Erythroblast (primary cell): ENCODE measurements at places on chromosomes 1 and 21.

- DNase-seq: peak; percentile 27
These were observed 33.2 kb upstream of the PAX7 start for GRCh38 chr1:18597160-18598042.

DNA sequence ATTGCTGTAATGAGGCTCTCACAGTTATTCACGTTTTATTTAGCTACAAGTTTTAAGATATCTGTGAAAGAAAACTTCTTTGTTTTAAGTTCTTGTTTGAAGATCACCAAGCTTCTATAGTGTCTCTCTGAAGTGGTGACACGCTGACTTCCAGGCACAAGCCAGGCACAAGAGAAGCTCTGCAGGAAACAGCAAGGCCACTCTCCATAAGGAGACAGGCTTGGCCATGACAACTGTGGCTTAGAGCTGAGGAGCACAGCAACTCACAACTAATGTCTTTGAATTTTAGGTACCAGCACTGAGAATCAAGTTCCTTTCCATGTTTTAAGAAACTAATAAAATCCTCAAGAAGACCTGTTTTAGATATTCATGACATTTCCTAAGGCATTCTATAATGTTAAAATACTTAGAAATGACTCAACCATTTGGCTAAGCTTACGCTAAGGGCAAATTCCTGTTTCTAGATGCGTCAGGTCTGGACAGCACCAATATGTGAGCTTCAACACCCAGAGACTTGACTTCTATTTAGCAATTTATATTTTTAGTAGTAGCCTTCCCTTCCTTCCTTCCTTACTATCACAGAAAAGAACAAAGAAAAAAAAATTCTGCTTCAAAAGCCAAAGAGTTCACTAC is 40.2 kb downstream of the APP start:
- DNase-seq: no peak

- no peak for DNase-seq
These were observed 51.1 kb downstream of the CD247 start for GRCh38 chr1:167467126-167467710.

DNA sequence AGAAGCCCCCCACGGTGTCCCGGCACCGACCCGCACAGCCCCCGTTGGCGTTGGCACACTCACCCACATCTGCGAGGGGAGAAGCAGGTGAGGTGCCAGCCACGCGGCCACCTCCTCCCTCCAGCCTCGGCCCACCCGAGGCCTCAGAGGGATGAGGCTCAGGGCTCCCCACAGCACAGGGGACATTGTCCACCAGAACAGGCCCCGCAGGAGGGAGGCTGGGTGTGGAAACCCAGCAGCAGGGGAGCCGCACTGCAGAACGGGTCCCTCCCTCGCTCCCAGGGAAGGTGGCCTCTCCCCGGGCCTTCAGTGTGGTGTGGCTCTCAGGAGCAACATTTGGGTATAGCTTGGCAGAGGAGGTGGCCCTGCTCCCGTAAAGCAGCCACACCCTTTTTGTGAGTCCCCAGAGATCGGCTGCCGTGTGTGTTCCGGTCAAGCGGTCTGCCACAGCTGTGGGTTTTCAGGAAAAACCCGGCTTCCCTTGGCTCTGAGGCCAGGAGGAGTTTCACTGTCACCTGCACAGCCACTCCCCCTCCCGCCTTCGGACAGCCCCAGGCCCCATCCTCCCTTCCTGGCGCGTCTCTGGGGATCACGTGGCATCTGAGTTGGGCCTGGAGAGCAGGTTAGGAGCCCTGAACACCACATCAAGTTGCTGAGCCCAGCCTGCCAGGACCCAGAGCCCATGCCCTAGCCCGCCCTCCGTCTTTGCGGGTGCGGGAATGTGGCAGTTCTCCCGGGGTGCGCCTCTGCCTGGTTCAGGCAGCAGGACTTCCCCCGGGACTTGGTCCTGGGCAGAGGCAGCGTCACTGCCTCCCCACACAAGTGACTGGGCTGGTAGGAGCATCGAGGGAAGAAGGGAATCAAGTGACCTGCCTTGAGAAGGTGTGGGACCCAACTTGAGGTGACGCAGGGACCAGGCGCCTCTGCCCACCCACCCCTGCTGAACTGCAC is 64.0 kb downstream of the MEGF6 start:
- no peak for DNase-seq

- DNase-seq: no peak
These were observed 108.0 kb downstream of the NRIP1 start for GRCh38 chr21:14956807-14957206.

GRCh38 chr1:186605762-186606350 is 74.4 kb downstream of the PTGS2 start:
- peak; percentile 38 for DNase-seq

GRCh38 chr21:28602546-28602945 is 390.1 kb downstream of the LTN1 start:
- peak; percentile 91 for DNase-seq

GRCh38 chr1:7781501-7781900 is 2.6 kb upstream of the PER3 start:
- DNase-seq: no peak
